Left lung (tissue), 14 donors: ENCODE measurements at places on chromosomes 5 and 9.
A peak's percentile ranks its signal among the peaks of the same experiment; 100 is the strongest.

GRCh38 chr9:3648722-3649246 lies 123.0 kb upstream of the RFX3 start:
- no peaks in the 10 kb centered on the region for H3K4me1 ChIP-seq
- no peak for DNase-seq
- H3K36me3 ChIP-seq = no peaks in the 10 kb centered on the region
- no peaks in the 10 kb centered on the region for H3K27me3 ChIP-seq

GRCh38 chr9:74742792-74743730 lies 144.7 kb downstream of the TRPM6 start:
- peaks cover 12% of the 10 kb centered on the region for H3K36me3 ChIP-seq
- no peaks in the 10 kb centered on the region for H3K4me1 ChIP-seq
- H3K4me3 ChIP-seq = no peak overlapping the region
- no peaks in the 10 kb centered on the region for H3K27me3 ChIP-seq

GRCh38 chr9:91103931-91104330 lies 257.8 kb downstream of the AUH start:
- H3K4me1 ChIP-seq = peaks cover 12% of the 10 kb centered on the region
- no peaks in the 10 kb centered on the region for H3K36me3 ChIP-seq
- H3K4me3 ChIP-seq = no peak overlapping the region
- no peak overlapping the region for H3K27ac ChIP-seq
- no peaks in the 10 kb centered on the region for H3K27me3 ChIP-seq

DNA sequence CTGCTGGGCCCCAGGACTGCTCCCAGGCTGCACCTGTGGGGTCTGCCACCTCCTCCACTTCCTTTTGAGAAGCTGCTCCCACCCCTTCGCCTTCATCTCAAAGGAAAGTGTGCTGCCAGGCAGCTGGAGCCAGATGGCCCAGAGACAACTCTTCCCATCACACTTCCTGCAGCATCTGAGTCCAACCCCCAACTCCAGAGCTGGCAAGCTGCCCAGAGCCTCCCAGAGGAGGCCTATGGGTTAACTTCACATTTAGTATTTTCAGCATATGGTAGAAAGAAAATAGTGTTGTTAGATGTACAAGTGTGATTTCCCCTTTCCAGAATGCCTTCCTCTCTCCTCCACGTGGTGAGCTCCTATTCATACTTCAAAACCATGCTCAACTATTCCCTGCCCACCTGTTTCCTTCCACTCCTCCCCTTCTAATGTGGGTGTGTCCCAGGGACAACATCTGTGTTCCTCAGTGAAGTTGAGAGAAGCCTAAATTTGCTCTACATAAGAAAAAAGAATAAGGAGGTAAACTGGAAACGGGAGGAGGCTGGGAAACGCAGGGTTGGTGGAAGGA lies 38.6 kb upstream of the KCNMB1 start:
- H3K36me3 ChIP-seq = no peaks in the 10 kb centered on the region
- H3K27ac ChIP-seq = no peak overlapping the region
- DNase-seq = no peak
- no peaks in the 10 kb centered on the region for H3K27me3 ChIP-seq
- H3K4me3 ChIP-seq = no peak overlapping the region
- H3K4me1 ChIP-seq = no peaks in the 10 kb centered on the region

- no peak for DNase-seq
- no peaks in the 10 kb centered on the region for H3K36me3 ChIP-seq
- H3K4me1 ChIP-seq = no peaks in the 10 kb centered on the region
- no peaks in the 10 kb centered on the region for H3K27me3 ChIP-seq
- no peak overlapping the region for H3K27ac ChIP-seq
- H3K4me3 ChIP-seq = no peak overlapping the region
Measured at GRCh38 chr5:134183481-134183880, 6.7 kb upstream of the SKP1 start.

DNA sequence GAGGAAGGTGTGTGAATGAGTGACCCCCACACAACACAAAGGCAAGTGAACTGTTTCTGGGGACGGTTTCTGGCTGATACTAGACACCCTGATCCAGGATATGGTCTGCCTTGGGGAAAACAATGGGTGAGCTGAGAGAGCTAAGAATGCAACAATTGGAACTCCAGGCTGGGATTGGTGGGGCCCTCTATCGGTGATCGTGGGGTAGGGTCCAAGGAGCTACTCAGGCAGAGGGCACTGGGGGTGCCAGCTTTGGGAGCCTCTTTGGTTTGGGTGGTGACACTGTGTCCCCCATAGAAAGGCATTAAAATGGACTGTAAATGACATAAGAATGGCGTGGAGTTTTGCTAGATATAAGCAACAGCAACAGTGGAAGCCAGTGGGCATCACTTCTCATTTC lies 439.1 kb downstream of the DMAC1 start:
- H3K27me3 ChIP-seq = no peaks in the 10 kb centered on the region
- no peak for DNase-seq
- H3K36me3 ChIP-seq = no peaks in the 10 kb centered on the region
- no peak overlapping the region for H3K4me3 ChIP-seq

GRCh38 chr5:154627698-154628678 lies 127.2 kb upstream of the LARP1 start:
- H3K4me1 ChIP-seq = no peaks in the 10 kb centered on the region
- H3K27me3 ChIP-seq = no peaks in the 10 kb centered on the region

DNA sequence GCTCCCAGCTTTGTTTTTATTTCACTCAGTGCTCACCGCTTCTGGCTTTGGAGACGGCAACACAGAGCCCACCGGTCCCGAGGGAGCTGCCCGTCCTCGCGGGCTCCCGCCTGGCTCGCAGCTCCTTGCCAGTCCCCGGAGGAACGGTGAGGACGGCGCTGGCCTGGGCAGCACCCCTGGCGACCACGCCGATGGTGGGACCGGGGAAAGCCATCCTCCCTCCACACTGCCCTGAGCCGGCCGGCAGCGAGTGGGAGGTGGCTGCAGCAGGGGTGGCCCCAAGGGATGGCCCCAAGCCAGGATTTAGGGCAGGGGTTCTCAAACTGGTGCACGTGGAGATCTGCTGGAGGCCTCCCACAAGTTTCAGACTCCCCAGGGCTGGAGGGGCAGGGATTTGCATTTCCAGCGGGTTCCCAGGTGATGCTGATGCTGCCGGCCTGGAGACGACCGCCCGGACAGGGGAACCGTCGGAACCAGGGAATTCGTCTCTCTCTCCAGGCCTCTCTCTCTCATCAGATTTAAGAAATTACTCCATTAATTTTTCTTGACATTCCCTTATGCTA lies 293.2 kb upstream of the IRX4 start:
- peaks cover 40% of the 10 kb centered on the region for H3K27me3 ChIP-seq
- no peaks in the 10 kb centered on the region for H3K36me3 ChIP-seq
- no peak overlapping the region for H3K4me3 ChIP-seq
- H3K4me1 ChIP-seq = no peaks in the 10 kb centered on the region
- no peak overlapping the region for H3K27ac ChIP-seq
- no peak for DNase-seq

DNA sequence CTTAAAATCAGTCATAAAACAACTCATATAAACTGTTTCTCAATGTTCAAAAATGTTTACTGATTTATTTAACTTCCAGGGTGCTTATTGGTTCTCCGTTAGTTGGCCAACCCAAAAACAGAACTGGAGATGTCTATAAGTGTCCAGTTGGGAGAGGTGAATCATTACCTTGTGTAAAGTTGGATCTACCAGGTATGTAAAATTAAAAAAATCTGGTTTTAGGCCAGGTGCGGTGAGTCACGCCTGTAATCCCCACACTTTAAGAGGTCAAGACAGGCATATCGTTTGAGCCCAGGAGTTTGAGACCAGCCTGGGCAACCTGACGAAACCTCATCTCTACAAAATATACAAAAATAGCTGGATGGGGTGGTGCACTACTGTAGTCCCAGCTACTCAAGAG lies 73.7 kb downstream of the ITGA1 start:
- no peak overlapping the region for H3K27ac ChIP-seq
- H3K27me3 ChIP-seq = no peaks in the 10 kb centered on the region
- peaks cover 12% of the 10 kb centered on the region for H3K4me1 ChIP-seq
- no peak overlapping the region for H3K4me3 ChIP-seq

DNA sequence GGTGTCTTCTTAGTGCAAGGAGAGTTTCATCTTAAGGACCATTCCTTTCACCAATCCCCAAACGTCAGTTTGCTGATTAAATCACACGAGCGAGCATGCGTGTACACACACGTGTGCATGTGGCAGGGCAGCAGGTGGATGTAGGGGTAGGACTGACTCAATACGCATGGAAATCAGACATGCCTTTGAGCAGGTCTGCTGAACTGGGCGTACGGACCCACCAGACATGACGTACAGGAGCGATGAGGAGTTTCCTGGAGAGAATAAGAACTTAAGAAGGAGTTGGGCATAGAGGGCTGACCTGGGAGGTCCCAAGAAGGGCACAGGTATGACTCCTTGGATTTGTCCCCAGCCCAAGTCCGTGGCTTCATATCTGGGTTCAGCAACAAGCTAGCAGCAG lies 170.0 kb downstream of the FGF18 start:
- no peaks in the 10 kb centered on the region for H3K4me1 ChIP-seq
- no peaks in the 10 kb centered on the region for H3K36me3 ChIP-seq
- no peak overlapping the region for H3K4me3 ChIP-seq
- DNase-seq = no peak

GRCh38 chr9:37626708-37627292 lies 24.0 kb upstream of the FRMPD1 start:
- H3K4me1 ChIP-seq = no peaks in the 10 kb centered on the region
- DNase-seq = no peak

- no peak for DNase-seq
- H3K27ac ChIP-seq = no peak overlapping the region
- no peak overlapping the region for H3K4me3 ChIP-seq
- H3K4me1 ChIP-seq = peaks cover 30% of the 10 kb centered on the region
Measured at GRCh38 chr9:77877976-77878375, 153.6 kb downstream of the GNAQ start.

GRCh38 chr5:137071931-137072330 lies 427.2 kb downstream of the SPOCK1 start:
- H3K27me3 ChIP-seq = no peaks in the 10 kb centered on the region
- H3K36me3 ChIP-seq = no peaks in the 10 kb centered on the region
- H3K4me3 ChIP-seq = no peak overlapping the region
- peak overlapping the region; percentile 46 for H3K27ac ChIP-seq

DNA sequence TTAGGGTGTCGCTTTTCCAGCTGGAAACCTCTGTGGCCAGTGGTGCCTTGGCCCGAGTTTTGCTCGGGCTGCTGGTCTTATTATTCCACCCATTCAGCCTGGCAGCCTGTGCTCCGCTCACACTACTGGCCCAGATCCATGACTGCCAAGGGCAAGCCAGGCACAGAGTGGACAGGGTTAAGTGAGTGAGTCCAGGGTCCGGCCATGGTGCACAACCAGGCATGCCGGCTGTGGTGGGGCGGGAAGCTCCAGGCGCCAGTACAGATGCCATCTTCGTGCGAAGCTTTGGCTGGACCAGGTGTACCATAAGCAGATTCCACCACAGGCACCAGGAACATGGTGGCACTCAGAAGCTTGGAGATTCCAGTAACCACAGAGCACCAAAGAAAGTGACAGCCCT lies 580.2 kb upstream of the FAM174A start:
- H3K27ac ChIP-seq = no peak overlapping the region
- H3K27me3 ChIP-seq = no peaks in the 10 kb centered on the region
- H3K4me3 ChIP-seq = no peak overlapping the region
- no peaks in the 10 kb centered on the region for H3K36me3 ChIP-seq
